Fibroblast of skin of right biceps (primary cell): ENCODE measurements at places on chromosomes 3 and 15.
A peak's percentile ranks its signal among the peaks of the same experiment; 100 is the strongest.

DNA sequence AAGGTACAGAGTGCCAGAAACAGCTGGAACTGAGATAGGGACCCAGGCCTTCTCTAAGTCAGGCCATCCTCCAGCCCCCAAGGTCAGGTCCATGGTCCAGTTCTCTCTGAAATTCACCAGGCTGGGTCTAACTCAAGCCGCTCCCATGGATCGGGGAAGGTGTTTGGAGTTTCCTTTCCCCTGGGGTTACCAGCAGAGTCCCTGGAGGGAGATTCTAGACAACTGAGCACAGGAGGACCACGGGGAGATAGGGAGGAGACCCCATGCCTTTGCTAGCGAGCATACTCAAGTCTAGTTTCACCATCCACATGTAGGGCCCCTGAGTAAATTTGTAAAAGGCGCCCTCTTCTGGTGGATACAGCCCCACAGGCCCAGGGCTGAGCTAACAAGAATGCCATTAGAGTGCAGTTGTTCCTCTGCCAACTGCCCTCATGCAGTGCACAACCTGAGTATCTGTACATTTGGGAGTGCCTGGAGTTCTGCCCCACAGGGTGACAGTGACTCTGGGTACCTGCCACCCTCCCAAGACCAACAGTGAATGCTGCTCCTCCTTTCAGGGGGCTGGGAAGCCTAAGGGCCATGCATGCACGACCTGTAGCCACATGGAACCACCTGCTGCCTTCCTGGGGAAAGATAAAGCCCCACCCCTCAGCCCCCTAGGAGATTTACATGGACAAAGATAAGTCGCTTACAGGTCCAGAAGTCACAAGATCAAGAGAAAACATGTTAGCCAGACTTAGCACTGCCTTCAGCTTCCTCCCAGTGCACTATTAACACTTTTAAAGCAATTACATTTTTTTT, 89.0 kb downstream of the IQSEC1 start:
- DNase-seq = peak; percentile 58

DNA sequence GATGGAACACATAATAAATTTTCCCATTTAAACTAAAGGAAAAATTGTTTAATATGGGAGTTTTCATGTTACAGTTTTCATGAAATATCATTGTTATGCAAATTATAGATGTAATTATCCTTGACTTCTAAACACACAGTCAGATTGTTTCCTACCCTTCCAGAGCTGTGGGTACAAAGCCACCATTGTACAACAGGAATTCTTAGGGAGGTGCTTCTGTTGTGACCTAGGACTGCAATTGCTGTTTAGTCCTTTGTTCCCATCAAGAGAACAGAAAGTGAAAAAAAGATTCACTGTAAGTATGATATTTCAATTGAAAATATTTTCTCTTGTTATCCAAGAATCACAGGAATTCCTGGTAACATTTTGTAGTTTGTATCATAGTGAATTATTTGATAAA, 455.3 kb upstream of the NAALADL2 start:
- no peak for DNase-seq

GRCh38 chr3:196739671-196740480, at the start of gene PAK2:
Gene PAK2 (plus strand): TSS chr3:196739857. CDS start chr3:196782647, 42,790 bp downstream.
- DNase-seq = peak; percentile 90

- DNase-seq = peak; percentile 100
Measured at GRCh38 chr3:197394464-197395321, 96.3 kb upstream of the DLG1 start.

- no peak for DNase-seq
Measured at GRCh38 chr3:65935724-65936123, 103.0 kb downstream of the MAGI1 start.

DNA sequence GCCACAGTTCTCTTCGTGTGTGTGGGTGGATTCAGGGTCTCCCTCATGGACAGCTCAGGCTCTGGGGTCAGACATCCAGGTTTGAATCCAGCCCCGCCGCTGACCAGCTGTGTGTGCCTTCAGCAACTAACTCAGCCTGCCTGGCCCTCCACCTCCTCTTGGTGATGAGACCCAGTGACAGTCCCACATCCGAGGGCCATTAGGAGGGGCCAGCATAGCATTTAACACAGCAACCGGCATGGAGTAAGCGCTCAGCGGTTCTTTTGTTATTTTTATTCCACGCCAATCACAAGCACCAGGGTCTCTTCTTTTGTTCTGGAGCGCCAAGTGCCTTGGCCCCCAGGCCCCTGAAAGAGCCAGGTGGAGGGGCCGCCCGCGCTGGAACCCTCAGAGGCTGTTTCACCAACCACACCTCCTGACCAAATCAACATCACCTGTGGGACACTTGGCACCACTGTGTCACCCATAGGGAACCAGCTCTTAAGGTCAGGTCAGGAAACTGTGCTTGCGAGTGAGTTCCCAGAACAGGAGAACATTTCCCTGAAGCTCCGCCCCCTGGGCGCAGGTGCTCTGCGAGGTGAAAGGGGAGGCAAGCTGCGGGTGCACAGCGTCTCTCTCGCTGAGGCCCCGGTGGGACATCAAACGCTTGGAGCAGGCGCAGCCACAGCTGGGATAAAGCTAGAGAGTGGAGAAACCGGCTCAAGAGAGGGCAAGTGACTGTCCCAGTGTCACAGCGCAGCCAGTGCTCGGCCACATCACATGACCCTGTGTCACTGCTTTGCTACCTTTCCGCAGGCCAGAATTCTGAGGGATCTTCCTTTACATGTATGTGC, 311.3 kb downstream of the UACA start:
- no peak for DNase-seq

- no peak for DNase-seq
Measured at GRCh38 chr3:71211083-71211482, 372.4 kb downstream of the FOXP1 start.

DNA sequence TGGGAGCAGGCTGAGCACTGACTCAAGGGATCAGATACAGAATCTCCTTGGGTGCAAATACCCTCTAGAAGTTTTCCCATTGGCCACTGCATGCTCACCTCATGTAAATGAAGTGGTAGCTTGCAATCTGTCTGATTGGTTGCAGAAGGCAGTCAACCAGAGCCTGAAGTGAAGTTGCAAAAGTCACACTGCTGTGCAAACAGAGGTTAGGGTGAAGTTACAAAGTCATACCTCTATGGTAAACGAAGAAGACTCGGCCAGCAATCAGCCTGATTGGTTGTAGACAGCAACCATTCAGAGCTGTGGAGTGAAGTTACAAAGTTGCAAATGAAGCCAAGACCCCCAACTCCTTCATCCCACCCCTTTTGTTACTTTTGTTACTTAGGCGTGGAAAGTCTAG, 27.1 kb downstream of the STARD9 start:
- DNase-seq = no peak

DNA sequence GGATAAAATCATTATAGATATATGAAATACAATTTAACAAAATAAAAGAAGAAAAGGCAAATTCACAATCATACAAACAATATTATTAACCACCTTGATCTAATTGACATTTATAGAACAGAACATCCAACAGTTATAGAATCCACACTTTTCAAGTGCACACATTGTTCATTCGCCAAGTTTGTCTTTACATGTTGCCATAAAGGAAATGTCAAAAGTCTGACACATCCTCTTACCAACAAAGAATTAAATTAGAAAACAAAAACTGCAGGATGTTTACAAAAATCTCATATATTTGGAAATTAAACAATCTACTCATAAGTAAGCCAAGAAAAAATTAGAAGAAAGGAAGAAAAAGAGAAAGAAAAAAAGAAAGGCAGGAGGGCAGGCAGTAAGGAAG, 909.2 kb upstream of the EPHA6 start:
- DNase-seq = no peak

- peak; percentile 19 for DNase-seq
Measured at GRCh38 chr3:143332026-143332425, 212.5 kb downstream of the CHST2 start.

DNA sequence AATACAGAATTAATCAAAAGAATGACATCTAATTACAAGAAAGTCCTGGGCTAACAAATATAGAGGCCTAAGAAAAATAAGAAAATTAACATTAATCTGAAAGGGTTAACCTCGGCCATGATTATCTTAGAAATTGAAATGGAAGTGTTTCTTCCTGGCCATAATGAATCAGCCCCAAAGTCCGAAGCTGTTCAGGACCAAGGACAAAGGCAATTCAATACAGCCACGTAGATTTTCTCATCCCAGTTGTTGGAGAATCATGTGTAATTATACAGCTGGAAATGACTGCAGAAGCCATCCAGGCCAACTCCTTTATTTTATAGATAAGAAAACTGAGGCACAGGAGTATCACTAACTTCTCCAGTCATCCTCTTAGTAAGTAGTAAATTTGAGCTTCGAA, 38.0 kb upstream of the GBE1 start:
- DNase-seq = peak; percentile 4

DNA sequence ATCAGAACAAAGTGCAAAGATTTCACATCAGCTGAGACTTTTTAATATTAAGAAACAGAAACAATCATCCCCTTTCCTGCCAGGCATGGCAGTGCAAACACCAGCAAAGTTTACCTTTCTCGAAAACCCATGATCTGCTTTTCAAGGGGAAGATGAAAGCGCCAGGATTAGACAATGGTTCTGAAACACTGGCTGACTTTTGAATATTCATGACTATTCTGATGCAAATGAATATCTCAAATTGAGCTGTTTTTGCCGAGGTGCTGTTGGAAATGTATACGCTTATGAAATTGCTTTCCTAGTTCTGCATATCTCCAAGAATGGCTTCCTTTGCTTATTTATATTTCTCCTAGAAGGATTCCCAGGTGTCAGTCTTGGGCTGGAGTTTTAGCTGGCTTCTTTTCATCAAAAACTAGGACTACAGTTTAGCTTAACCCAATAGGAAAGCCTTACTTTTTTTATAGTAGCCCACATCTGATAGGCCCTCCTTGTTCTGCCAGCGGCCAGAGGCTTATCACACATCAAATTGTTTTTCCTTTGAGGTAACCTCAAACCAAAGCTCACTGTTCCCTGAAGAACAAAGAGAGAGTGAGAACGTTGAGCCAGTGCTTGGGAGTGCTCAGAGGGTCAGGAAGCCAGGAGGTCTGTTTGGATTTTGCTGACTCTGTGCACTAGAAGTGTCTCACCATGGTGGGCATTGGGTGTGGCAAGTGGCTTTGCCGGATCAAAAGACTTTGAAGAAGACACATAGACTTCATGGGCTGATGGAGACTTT, 74.0 kb upstream of the PLCL2 start:
- DNase-seq = no peak

DNA sequence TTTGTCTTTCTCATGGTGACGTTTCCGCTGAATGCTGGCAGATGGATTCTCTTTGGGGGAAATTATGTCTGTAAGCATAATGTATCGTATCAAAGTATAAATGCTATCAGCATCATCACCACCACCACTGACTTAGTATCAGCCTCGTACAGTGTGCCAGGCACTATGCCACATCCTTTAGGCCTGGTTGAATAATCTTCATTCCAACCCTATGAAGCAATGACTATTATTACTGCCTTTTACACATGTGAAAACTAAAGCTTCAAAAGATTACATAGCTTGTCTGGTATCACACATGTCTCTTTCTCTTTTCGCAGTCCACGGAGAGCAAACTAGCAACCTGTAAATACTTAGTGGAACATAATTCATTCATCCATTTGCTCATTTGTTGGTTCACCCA, 166.7 kb upstream of the PRICKLE2 start:
- DNase-seq = peak; percentile 34

- DNase-seq = no peak
Measured at GRCh38 chr15:98718426-98719136, 70.2 kb downstream of the IGF1R start.

GRCh38 chr3:16377847-16378302, 112.9 kb downstream of the OXNAD1 start:
- no peak for DNase-seq

- peak; percentile 78 for DNase-seq
Measured at GRCh38 chr3:161171113-161171512, 50.0 kb upstream of the NMD3 start.

GRCh38 chr3:30020380-30020779, 586.0 kb upstream of the TGFBR2 start:
- no peak for DNase-seq

DNA sequence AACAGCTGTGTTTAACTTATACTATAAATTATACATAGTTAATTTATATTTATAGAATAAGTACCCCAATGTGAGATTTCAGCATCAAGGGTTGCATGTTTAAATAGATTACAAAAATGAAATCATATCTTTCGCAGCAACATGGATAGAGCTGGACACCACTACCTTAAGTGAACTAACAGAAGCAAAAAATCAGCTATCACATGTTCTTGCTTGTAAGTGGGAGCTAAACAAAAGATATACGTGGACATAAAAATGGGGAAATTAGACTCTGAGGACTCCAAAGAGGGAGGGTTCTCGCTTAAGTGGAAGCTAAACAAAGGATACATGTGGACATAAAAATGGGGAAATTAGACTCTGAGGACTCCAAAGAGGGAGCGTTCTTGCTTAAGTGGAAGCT, 626.5 kb upstream of the DPPA4 start:
- DNase-seq = no peak
